ENCODE measurements at places on chromosomes 12 and 14.

GRCh38 chr12:100164153-100164704, 21.6 kb upstream of the BLTP3B start:
- no peak for DNase-seq

DNA sequence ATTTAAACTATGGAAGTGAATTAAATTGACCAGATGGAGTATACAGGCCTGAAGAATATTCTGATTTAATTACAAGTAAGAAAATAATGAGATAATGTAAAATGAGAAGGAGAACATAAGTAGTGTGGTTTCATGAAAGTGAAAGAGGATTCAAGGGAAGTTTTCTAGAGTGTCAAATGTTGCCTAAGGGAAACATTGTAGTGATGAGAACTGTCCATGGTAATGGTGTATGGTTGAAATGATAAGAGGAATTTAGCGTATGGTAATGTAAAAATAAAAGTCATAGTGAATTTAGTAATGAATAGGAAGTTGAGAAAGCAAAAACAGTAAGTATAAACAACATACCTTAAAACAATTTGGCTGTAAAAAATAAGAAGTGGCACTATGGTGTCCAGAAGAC, 1954.6 kb upstream of the FLRT2 start:
- no peak for DNase-seq

- DNase-seq, result no peak
Observed at GRCh38 chr14:44613061-44613712, 106.1 kb upstream of the FSCB start.

GRCh38 chr14:35532783-35533356, 1.1 kb upstream of the INSM2 start:
- DNase-seq, result no peak

DNA sequence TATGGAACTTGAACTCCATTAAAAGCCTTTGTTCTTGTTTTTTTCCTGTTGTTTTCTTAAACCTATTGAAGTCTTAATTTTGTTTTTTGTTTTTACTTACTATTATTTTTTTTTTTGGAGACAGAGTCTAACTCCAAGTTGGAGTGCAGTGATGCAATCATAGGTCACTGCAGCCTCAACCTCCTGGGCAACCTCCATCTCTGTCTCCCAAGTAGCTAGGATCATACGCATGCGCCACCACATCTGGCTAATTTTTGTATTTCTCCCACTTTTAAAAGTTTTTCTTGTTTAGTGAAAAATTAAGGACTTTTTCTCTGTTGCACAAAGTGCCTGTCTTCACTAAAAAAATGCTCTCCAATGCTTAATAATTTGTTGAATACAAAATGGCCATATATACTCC, 76.2 kb downstream of the SCN8A start:
- DNase-seq, result no peak

DNA sequence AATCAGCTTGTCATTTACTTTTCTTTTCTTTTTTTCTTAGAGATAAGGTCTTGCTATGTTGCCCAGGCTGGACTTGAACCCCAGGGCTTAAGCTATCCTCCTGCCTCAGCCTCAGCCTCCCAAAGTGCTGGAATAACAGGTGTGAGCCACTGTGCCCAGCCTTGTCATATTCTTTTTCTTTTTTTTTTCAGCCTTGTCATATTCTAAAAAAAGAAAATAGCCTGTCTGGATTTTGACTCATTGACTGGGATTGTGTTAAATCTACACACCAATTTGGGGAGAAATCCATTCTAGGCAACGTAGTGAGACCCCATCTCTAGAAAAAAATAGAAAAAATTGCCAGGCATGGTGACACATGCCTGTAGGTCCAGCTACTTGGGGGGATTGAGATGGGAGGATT, 24.1 kb downstream of the ATP5MC2 start:
- DNase-seq, result no peak

DNA sequence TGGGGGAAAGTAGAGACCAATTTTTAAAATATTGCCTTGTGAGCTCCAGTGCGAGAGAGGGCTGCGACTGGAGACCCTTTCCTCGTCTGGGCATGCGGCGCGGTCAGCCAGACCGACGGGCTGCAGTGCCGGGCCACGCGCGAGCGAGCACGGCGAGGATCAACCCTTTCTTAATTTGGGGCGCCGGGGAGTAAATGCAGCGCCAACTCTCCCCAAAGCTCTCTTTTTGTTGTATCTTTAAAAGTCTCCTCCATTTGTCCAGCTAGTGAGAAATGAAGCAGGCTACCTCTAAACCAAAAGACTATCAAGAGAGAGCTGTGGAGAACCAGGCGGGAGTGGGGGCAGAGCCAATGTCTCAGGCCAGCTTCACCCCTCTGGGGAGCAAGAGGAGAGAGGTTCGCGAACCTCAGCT, 1.4 kb downstream of the SIX1 start:
- no peak for DNase-seq

DNA sequence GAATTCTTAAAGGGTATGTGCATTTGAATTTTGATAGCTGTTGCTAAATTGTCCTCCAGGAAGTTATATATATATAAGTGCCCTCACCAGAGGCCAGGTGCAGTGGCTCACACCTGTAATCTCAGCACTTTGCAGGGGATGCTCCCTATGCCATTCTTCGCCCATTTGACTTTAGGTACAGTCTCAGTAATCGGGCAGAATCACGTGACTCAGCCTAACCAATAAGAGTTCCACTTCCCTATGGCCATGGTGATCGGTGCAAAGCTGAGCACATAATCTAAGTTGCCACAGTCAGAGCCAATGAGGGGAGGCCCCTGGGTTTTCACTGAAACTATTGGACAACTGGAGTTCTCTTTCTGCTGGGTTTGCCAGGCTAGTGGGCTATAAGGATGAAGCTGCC, 274.6 kb upstream of the TBX3 start:
- no peak for DNase-seq

DNA sequence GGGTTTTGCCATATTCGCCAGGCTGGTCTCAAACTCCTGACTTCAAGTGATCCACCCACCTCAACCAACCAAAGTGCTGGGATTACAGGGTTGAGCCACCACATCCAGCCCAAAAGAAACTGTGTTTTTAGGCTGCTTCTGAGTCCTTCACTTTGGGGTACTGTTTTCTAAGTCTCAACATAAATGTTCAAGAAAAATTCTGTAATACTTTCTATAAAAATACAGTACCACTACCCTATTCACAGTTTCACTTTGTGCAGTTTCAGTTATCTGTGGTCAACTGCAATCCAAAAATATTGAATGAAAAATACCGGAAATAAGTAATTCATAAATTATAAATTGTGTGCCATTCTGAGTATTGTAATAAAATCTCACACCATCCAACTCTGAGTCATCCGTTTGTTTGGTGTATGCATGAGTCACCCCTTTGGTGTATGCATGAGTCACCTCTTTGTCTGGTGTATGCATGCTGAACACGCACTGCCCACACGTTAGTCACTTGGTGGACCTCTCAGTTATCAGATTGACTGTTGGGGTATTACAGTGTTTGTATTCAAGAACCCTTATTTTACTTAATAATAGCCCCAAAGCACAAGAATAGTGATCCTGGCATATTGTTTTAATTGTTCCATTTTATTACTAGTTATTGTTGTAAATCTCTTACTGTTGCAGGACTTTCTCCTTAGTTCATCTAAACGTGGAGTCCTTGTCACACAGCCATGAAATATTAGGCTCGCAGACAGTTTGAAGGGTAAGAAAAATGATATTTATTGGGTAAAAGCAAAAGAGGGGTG, 190.2 kb downstream of the FSCB start:
- peak; percentile 6 for DNase-seq

DNA sequence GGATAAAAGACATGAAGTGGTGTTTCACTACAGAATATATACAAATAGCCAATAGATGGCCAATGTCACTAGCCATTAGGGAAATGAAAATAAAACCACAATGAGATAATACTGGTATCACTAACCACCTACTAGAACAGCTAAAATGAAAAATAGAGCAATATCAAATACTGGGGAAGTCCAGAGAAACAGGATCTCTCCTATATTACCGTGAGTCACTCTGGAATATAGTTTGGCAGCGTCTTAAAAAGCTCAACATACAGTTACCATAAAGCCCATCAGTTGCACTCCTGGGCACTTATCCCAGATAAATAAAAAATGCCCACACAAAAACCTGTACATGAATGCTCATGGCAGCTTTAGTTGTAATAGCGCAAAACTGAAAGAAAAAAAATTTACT, 101.7 kb downstream of the TMTC1 start:
- DNase-seq, result no peak

DNA sequence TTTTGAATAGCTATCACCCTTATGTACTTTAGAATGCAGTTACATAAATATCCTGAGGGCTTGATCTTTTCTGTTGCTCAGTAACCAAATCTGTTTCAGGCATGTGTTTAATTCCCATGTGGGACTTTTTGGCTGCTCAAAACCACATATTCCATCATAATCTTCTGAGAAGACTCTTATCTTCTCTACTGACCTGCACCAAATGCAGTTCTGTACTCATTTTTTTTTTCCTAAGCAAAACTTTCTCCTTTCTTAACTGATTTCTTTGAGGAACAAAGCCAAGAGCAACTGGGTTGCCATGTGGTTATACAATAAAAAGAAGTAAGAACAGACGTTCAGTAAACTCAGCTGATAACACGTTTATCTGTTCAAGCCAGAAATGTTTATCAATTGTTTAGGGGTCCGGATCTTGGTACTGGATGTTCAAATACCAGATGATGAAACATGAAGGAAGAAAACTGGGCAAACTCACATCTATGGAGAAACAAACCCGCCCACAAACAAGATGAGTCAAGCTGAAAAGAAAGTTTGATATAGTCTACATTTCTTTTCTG, 50.1 kb downstream of the TMEM132C start:
- DNase-seq, result no peak

- DNase-seq, result no peak
Observed at GRCh38 chr12:47903151-47903611, 1.6 kb downstream of the VDR start.

DNA sequence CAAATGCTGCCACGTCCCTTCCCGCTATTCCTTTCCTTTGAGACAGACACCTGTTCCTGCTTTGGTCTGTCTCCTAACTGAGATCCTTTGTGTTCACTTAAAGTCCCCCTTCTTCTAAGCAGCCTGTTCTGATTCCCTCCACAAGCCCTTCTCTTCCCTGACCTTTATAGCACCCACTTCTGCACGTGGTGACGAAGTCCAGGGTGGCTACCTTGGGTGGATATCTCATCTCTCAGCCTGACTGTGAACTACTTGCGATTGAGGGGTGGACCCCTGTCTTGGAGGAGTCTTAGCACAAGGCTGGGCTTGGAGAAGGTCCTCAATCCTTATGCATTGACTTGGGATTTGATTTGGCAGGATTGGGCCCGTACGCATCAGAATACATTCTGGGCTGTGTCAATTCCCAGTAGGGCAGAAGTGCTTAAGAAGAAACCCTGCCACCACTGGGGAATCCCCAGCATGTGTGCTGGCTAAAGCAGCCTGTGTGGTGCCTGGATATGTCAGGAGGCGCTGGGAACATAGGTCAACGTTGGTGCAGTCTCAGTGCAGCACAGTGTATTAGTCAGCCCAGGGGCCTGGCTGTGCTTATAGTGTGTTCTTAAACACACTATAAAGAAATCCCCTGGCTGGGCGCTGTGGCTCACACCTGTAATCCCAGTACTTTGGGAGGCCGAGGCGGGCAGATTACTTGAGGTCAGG, 23.6 kb downstream of the KRT80 start:
- DNase-seq, result no peak

DNA sequence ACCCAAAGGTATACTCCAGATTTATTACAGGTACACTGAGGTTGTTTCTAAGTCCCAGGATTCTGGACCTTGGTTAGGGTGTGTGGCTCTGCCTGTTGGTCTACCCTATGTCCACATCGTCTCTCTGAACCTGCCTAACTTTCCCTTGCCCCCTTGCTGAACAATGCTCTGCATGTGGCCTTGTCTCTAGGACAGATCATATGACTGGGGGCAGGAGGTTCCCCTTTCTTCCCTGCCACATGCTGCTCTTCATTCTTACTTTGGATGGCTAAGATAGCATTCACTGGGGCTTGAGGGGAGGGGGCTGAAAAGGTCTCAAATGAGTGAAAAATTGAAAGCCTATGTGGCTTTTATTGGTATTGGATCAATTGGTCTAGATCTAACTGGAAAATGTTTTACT, 49.2 kb downstream of the MBIP start:
- DNase-seq, result no peak

DNA sequence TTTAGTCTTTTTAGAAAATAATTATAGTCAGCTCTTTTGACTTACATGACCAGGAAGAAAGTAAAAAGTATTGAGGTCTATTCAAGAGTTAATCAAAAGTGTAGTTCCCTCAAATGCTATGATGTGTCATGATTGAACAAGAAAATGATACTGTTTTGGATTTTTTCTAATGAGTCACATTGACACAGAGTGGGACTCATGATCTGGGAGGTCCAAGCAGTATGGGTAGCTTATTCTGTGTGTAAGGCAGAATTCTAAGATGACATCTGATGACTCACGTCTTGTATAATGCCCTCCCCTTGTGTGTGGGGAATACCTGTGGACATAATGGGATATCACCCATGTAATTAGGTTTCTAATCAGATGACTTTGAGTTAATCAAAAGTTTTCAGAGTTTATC, 178.1 kb upstream of the DDHD1 start:
- DNase-seq, result no peak

DNA sequence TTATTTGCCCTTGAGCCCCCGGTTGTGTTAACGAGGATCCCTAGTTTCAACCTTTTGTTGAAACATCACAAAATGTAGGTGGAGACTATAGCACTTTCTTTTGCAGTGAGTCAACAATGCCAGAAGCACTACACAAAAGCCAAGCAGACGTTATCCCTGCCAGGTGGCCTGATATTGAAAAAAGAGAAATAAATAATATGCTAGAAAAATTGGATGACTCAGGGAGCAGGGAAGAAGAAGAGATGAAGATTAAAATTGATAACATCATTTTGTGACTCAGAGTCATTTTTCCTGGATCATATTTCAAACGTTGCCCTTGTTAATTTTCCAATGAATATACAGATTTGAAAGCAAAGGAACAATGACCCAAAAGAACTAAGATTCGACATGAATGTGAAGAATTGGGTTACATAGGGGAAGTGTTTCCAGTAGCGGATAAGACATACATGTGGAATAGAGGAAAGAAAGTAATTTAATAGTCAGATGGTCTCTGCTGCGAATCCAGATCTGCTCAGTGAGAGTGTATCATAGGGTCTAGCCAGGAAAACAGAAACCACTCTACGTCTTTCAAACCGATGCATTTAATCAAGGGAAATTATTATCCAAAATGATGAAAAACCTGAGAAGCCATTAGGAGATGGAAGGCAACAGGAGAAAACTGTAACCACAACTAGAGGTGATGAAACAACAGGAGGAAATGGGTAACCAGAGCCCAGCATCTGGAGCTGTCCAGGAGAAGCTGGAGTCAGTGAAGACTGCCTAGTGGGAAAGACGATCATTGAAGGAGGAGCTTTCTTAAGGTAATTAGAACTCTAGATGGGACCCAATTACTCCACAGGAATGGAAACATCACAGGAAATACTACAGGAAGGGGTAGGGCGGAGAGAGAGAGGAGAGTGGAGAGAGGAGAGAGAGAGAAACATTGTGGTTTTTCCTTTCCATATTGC, 57.9 kb downstream of the RERG start:
- DNase-seq, result no peak

GRCh38 chr14:75126121-75126544, 715 bp downstream of the NEK9 start:
- DNase-seq, result no peak

Data from occipital lobe (tissue), 3 donors.